Lung microvascular endothelial cell (primary cell): ENCODE measurements at places on chromosomes 4 and X. TPM values are rescaled to one million over a fixed set of nuclear protein-coding genes. Genes with fewer than 3 reads are reported as not detected.

Gene AMBN
- total RNA-seq: not detected in 2 replicates

Gene TEX13D
- not detected in 2 replicates for total RNA-seq

Gene ANOS1
- total RNA-seq: 0.22 and 0.60 TPM in 2 replicates

Gene ZNF157
- total RNA-seq: not detected in 2 replicates

DNA sequence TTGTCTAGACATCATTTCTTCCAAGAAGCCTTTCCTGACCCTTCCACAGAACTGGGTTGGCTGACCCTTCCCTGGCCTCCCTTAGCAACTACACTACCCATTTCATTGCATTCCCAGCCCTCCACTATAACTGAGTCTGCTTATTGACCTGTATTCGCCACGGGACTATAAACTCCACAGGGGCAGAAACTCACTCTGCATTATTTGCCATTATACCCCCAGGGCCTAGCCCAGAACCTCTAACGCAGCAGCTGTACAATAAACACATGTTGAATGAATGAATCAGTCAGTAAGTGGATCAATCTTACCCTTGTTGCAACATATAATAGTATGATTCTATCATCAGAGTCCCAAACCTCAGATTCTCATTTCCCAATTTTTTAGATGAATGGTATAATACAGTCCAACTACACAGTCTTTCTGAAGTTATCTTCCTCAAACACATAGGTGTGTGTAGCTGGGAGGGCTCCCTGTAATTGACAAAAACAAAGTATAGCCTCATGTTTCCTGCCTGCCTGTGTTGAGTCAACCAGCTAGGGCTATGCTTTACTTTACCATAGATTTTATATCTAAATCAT lies 209.3 kb downstream of the CHIC2 start:
- DNase-seq: no peak

GRCh38 chrX:15977644-15978043 lies 123.0 kb upstream of the AP1S2 start:
- peak; percentile 23 for DNase-seq

- DNase-seq: peak; percentile 42
Observed at GRCh38 chrX:154074199-154074598, 23.3 kb downstream of the MECP2 start.

DNA sequence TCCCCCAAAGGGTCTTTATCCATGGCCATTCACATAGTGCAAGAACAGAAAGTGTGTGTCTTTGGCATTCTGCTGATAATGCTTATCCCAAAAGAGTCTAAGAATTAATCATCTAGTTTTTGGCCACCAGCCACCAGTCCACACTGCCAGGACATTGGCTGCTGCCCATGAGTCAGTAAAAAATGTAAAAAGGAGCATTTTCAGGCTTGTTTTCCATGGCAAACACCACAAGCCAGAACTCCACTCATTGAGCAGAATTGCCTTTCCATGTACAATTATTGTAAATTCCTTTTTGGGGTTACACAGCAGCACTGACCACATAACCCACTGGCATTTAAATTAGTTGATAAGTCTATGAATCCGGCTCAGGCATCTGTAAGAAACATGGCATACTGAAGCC lies 89.2 kb upstream of the PRDX4 start:
- DNase-seq: peak; percentile 3

- DNase-seq: peak; percentile 4
Observed at GRCh38 chr4:101393256-101393655, 45.9 kb upstream of the PPP3CA start.

GRCh38 chr4:8558080-8558960 lies 21.9 kb upstream of the GPR78 start:
- no peak for DNase-seq

DNA sequence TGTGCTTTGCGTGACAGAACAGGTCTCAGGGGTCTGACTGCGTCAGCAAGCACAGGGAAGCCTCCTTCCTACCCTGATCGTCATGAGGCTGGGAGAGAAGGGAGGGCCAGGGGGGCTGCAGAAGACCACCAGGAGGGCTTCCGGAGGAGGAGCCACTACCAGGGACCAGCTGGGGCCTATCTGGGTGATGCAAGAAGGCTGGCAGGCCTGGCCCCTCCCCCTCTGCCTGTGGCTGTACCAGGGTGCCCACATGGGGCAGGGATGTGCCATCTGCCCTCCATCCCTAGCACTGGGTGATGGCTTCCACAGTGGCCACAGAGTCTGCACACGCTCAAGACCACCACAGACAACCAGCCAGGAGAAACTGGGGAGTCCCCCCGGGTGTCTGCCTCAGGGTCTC lies 116.4 kb upstream of the NKX1-1 start:
- no peak for DNase-seq

DNA sequence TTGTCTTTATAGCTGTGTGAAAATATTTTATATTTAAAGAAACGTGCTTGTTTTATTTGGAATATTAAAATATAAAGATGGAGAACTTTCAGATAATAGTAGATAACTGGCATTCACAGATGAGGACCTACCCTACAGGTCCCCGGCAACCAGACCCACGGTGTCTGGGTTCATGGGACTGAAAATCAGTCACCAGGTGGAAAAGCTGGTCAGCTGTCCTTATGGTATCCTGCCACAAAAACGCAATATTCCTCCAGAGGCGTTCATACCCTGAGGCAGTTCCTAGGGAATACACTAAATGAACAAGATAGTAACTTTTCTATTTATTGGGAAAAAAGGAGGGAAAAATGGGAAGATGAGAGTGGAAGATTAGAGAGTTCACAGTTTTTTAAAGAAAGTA lies 1.2 kb downstream of the TLR6 start:
- no peak for DNase-seq

DNA sequence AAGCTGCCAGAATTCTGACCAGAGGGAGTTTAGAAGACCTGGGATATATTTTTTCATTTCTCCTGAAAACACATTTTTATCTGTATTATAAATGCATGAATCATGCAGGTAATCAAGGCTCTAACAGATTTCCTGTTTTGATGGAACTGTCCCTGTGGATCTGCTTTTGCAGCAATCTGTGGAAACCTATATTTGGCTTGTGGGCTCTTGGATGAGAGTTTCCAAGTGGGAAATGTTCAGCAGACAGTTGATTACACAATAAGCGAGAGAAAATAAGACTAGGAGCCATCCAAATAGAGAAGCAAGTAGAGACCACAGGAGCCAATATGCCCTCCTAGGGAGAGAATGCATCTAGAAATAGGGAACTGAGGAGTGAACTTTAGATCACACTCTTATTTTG lies 105.0 kb downstream of the NDST3 start:
- DNase-seq: peak; percentile 91

- no peak for DNase-seq
Observed at GRCh38 chrX:94551831-94552230, 877.8 kb downstream of the FAM133A start.

DNA sequence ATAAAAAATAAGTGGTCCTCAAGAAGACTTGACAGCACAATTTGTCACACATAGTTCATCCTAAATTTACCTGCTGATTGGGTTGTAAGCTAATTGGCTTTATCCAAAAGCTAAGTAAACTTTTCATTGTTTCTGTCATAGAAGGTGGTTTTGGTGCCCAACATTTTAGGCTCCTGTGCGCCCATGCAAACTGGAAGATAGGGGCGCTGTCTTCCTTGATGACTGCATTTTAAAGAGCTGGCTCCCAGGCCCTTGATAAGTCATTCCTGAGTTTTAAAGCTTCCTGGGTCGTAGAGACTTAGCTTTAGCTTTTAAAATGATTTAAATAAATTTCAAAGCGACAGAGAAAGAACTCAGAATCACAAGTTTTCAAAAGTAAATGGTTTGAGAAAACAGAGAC lies 625.4 kb upstream of the GALNT7 start:
- DNase-seq: no peak

DNA sequence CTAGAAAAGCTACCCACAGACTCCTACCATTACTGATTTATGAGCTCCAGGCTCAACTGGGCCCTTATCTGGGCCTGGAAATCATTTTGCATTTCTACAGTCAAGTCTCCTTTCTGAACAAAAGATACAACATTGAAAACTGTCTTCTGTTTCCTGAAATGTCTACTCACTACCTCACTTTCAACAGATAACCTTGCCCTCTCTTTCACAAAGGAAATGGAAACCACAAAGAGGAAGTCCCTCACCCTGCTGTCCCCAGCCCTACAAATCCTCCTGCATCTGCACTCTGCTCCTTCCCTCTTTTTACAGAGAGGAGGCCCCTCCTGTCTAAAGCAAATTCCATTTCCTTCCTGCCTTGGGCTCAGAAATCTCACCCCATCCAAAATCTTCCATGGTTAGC lies 24.8 kb upstream of the CYBB start:
- no peak for DNase-seq

DNA sequence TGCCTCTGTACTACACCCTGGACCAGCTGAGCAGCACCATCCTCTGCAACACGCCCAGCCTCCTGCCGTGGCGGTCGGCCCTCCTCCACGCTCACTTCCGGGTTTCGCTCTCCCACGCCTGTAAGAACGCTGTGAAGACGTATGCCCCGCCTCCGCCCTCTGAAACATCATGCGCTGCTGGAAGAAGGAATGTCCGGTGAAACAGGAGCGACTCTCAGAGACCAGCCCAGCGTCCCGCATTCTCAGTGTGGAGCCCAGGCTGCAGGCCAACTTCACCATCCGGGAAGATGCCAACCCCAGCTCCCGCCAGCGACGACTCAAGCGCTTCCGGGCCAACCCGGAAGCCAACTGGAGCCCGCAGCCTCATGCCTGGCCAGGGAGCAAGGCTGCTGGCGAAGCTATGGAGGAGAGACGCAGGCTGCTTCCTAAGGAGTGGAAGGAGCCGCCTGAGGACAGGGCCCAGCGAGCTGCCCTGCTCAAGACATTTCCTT lies 186.1 kb upstream of the SLITRK2 start:
- no peak for DNase-seq

GRCh38 chrX:10516781-10517322 lies 103.5 kb downstream of the MID1 start:
- no peak for DNase-seq

GRCh38 chr4:5734853-5735252 lies 23.9 kb downstream of the EVC start:
- DNase-seq: no peak

GRCh38 chrX:126265116-126265515 lies 99.0 kb upstream of the DCAF12L2 start:
- no peak for DNase-seq

DNA sequence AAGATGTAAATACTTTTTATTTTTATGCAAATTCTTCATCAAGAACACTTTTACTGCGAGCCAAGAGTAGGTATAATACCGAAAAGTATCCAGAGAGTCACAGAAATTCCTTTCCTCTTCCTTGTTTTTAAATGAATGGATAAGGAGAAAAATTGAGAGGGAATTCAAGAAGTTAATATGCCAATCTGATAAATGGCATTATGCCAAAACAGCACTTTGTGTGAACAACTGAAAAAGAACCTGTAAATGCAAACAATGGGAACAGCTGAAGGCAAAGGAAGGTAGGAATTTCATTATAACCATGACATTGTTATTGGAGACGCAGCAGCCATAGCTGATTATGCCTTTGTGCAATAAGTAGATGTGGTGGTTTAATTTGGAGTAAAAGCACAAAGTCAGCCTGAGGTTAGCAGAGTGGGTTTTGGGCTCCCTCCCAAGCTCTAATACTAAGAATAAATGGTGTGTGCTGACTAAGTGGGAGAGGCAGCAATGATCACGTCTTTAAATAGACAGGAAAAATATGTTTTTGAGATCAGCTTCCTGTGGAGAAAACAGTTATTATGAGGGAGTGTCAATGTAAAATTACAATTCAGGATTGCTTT lies 209.8 kb upstream of the NDST4 start:
- no peak for DNase-seq

DNA sequence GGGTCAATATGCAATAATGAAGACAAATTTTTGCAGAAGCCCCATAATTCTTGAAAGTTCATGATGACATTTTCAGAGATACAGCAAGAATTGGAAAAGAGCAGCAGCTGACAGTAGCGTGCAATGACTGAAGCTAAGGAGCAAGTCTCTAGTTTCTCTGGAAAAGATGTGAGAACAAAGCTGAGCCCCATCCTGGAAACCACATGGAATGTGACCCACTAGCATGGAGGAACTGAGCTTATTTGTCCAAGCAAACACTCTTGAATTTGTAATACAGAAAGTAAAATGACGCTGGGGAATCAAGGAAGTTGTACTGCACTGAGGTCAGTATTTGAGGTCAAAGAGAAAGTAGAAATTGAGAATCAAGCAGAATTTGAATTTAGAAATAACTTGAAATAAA lies 1447.2 kb downstream of the FSTL5 start:
- DNase-seq: no peak

DNA sequence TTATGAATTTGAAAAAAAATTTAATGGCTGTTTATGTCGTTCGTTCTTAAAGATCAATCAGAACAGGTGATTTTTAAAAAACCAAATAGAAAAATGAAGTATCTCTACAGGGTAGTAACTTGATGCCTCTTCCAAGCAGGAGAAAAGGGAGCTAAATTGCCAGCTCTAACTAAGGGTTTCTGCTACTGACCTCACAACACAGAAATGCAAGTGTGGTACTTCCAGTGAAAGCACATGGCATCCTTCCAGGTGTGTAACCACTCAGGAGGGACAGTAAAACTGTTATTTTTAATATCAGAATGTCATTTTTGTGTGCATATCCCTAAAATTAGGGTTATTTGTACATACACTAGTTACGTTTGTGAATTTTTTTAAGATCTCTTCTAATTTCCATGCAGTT lies 116.8 kb upstream of the ZCCHC13 start:
- DNase-seq: no peak

DNA sequence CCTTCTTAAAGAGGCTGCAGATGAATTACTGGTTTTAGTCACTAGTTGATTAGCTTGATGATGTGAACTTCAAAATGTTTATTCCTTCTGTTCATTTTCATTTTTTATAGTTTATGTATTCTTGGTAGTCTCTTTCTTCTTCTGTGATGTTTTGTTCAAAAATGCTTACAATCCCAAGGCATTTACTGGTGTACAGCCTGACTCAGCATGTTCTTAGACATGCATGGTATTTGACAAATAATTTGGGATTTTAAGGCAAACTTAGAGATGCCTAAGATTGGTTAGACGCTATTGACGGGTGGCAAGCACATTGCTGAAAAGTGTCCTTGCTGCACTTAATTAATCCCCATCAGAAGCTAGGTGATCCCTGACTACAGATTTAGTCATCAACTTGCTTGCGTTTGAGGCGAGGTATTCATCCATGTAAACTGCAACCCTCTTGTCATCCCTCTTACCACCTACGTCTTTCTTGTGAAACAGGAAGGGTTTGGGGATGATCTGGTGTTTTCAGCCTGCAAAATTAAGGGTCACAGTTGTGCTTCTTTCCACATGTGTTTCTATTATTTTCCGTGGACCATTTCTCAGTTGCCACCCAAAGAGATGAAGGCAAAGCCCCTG lies 331.8 kb downstream of the DKK2 start:
- DNase-seq: no peak

DNA sequence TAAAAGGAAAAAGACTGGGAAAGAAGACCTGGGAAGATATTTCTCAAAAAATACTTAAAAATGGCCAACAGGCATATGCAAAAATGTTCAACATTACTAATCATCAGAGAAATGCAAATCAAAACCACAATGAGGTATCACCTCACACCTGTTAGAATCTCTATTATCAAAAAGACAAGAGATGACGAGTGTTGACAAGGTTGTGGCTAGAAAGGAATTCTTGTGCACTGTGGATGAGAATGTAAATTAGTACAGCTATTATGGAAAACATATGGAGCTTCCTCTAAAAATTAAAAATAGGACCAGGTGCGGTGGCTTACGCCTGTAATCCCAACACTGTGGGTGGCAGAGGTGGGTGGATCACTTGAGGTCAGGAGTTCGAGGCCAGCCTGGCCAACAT lies 50.0 kb downstream of the C4orf46 start:
- DNase-seq: no peak
